ENCODE measurements at places on chromosomes 5 and 9.

- DNase-seq: no peak
Observed at GRCh38 chr5:68243251-68243650, 27.7 kb downstream of the PIK3R1 start.

DNA sequence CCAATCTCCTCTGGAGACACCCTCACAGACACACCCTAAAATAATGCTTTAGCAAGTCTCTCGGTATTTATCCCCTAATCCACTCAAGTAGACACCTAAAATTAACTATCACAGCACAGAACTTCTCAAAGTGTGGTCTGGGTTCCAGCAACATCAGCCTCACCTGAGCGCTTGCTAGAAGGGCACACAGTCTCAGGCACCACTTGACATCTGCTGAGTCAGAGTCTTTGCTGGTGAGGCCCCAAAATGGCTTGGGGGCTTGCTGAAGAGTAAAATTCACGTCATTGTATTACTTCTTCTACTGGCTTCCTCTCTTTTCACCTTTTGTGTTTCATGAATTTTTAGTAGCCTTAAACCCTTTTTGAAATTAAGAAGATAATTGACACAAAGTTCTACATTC is 9.0 kb downstream of the FOXB2 start:
- DNase-seq: no peak

GRCh38 chr9:75891277-75891741 is 836 bp downstream of the PCSK5 start:
- DNase-seq: peak; percentile 46

- DNase-seq: no peak
Observed at GRCh38 chr9:22316645-22317044, 130.0 kb upstream of the DMRTA1 start.

GRCh38 chr5:113181853-113182490 is 205.4 kb downstream of the DCP2 start:
- no peak for DNase-seq

DNA sequence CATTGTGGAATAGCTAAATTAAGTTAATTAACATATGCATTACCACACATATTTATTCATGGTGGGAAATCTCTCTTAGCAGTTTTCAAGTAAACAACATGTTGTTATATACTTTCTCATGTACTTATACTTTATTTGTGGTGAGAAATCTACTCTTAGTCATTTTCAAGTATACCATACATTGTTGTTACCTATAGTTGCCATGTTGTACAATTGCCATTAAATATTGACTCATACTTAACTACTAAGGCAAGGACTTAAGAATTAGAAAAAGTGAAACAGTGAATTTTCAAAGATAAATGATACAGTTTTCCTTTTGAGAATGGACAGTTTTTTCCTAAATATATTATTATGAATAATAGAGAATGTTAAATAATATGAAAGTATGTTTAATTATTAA is 27.7 kb downstream of the UGCG start:
- no peak for DNase-seq

DNA sequence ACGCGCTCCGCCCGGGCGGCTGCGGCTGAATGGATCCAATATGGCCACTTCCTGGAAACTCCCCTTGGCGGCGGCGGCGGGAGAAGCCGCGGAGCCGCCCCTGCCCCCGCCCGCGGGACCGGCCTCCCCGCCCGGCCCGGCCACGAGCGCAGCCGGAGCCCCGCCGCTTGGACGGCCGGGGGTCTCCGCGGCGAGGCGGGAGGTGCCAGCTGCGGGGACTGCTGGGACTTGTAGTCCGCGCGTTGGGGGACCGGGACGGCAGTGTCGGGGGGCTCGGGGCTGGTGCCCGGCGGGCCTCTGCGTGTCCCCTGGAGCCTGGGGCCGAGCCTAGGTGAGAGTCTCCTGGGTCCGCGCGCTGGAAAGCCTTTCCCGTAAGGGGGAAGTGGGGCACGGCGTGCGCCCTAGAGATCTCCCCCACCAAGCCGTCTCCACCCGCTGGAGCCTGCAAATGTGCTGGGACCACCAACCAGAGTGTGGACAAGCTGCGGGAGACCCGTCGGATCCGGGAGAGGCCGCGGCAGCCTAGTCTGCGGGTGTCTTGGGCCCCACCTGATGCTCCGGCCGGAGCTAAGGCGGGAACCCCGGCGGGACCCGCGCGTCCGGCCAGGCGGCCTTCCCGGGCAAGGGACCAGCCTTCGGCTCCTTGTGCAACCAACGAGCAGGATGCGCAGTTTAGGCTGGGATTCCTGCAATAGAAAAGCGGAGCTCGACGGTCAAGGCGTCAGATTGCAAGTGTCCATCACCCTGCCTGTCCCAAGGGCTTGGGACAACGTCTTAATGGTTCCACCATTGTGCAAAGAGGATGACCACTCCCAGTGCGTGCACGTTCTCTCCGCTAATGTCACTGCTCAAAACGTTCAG is at the start of gene SEPTIN8:
Gene SEPTIN8, minus strand, starts transcription at position 31 of the 861 bp plus-strand sequence. CDS start 102 bp downstream, outside the sequence.
- DNase-seq: peak; percentile 55

- no peak for DNase-seq
Observed at GRCh38 chr5:169650701-169651331, 13.7 kb downstream of the DOCK2 start.

DNA sequence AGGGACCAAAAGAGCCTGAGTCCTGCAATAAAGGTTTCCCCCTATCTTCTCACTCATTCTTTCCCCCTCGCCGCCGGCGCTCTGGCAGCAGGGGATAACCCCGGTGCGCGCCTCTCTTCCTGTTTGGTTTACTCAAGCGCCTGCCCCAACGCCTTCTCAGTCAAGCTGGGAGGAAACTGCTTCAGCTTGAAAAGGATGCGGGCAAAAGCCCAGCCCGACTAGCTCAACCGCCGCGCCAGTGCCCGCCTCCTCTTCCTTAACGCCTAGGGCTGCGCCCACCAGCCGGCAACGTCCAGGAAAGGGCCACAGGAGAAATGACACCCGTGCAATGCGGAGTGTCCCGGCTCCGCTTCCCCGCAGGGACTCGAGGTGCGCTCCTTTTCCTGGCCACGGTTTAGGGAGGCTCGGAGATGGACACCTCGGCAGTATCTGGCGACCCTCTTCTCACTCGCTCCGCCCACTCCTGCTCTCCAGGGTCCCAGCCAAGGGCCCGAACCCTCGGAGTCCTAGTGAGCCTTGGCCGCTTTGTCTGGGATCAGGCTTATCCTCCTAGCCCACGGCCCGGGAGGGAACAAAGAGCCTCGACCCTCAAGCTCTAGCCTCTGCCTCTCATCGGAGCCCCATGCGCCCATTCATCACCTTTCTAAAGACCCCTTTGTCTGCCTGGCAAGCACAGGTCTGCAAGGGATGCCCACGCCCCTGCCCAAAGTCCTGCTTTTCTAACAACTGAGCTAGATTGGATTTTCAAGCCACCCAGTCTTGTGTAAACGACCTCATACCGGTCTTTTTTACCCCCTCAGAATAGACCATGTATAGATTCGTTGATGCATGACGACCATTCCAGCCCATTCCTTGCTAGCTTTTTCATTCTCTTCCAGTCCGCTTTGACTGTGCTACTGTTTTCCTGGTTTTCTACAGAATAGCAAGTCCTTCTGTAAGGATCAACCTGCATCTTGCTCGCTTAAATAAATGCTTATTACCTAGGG is 2.0 kb downstream of the ST8SIA4 start:
- DNase-seq: peak; percentile 42

DNA sequence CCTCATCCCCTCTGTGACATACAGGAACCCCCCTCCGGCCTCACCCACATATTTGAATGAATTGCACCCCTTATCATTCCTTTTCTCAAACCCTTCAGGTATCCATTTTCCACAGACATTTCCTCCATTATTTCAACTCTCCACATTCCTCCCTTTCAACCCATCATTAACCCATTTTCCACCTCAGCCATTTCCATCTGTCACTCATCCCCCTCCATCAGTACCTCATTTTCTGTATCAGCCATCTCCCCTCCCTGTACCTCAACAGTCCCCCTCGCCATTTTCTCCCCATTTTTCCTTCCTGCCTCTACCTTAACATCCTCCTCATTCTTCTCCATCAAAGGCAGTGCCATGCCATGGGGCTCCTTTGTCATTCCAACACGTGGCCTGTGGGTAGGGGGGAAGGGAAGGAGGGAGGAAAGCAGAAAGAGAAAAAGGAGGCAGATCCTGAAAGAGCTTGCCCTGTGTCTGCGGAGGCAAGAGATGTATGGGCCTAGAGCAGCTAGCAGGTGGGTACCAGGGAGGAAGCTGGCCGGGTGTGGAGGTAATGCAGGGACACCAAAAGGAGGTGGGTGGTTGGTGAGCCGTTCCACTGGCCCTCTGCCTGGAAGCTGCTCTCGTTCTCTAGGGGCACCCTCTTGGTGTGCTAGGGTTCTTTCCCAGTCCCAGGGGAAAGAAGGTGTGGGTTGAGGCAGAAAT is 1.5 kb downstream of the DNAJB5 start:
- DNase-seq: no peak

- no peak for DNase-seq
Observed at GRCh38 chr9:126550891-126551351, 62.8 kb upstream of the LMX1B start.

DNA sequence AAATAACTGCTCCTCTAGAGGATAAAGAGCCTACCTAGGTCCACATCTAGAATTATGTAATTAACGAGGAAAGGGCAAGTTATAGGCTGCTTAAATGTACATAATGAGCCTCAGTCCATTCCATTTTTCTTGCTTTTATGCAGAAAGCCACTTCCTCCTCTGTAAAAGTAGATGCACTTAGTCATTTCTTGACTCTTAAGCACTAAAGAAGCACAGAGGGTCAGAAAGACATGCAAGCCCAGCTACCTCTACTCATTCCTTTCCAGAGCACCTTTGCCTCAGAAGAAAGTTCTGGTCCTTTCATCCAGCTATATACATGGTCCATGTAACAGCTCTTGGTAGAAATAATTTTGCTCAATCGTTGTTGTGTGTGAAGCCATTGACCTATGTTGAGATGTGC is 308.0 kb upstream of the NREP start:
- no peak for DNase-seq

DNA sequence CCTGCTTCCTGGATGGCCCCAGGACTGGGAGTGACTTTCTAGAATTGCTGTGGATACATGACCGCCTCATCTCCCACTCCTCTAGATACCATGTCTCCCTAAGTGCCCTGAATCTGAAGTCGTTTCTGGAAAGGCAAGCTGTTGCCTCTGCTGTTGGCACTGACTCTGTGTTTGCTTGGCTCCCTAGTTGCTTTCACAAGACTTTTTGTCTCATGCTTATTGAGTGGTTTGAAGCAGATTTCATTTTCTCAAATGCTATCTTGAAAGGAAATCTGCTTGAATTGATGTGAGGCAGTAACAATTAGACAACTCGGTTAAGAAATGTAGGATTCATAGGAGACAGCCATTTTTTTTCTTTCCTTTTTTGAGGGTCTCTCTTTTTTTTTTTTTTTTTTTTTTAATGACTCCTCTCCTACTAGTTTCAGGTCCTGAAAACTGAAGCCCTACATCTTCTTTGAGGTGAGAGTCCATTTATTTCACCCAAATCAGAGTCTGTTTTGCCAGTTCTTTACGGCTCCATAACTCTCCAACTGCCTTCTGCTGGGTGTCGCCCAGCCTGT is 65.9 kb downstream of the PRDM6 start:
- DNase-seq: peak; percentile 24

- peak; percentile 38 for DNase-seq
Observed at GRCh38 chr9:132069046-132069898, 10.4 kb downstream of the MED27 start.

- DNase-seq: no peak
Observed at GRCh38 chr5:58156973-58157701, 302.7 kb downstream of the PLK2 start.

GRCh38 chr9:96459268-96460007 is 9.5 kb downstream of the HABP4 start:
- DNase-seq: no peak

DNA sequence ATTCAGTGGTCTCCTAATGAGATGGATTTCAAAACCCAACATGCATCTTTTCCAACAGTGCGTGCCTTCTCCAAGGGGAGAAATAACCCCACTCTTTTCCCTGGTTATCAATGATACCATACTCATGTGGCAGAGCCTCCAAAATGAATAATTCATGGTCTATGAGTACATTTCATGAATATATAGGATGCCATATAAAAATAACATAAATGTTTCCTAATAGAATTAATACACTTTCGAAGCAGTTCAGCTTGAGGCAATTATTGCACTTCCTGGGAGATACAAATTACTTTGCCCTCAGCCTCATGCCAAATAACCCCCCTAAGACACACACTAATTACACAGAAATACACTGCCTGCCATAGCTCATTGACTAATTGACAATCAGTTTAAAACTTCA is 318.6 kb downstream of the ZSWIM6 start:
- DNase-seq: no peak

DNA sequence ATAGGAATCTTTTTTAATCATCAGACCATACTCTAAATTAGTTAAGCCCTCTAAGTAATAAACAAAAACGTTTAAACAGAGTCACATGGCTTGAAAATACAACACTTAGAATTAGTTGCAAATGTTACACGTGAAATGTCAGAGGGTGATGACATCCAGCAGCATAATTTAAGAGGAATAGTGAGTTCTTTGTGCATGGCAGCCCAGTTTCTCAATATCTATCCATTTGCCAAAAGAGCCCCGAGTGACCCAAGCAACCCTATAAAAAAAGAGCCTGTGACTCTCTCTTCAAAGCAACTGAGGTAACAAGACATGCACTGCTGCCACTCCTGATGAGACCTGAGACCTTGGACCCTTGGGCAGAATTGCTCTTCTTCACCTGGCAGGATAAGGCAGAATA is 96.9 kb upstream of the RASA1 start:
- DNase-seq: peak; percentile 1

DNA sequence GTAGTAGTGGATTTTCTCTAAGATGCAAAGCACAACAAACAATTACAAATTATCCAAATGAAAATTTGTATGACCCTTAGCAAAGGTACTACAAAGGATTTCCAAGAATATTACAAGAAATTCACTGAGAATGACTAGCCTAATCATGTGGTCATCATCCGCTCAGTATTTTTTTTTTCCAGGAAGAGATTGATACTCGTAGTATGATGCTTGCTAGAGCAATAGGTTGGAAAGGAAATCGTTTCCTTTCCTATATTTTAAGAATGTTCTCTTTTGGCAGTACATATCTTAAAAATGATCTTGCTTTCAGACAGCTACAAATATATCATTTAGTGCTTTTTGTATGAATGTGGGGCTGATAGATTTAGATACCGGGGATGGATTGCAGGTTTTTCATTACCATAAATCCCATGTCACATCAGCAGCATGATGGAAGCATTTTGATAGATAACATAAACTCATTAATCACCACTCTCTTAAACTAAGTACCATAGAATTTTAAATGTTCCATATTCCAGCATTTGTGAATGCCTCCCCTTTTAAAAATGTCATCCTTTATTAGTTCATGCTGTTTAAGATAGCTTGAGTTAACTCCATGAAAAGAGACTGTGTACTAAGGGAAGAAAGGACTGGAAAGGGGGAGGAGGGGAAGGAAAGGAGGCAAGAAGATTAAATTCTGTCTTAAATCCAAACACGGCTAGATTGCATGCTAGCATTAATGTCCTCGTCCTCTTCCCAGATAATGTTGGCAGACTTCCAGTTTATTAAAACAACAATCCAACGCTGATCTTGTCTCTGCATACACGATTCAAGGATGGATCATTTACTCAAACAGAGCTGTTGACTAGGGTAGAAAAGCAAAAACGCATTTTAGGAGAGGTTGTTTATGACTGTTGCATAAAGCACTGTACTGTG is 311.7 kb upstream of the ZNF608 start:
- DNase-seq: peak; percentile 66
